ENCODE measurements at places on chromosomes 12 and 14.

DNA sequence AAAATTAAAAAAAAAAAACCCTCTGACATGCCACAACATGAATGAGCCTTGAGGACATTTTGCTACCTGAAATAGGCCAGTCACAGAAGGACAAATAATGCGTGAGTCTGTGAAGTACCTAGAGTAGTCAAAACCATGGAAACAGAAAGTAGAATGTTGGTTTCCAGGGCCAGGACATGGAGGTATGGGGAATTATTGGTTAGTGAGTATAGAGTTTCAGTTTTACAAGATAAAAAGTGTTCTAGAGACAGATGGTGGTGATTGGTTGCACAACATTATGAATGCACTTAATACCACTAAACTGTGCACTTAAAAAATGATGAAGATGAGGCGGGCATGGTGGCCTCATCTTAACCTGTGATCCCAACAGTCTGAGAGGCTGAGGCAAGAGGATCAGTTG is 47.6 kb upstream of the ZFP36L1 start:
- no peak for DNase-seq

DNA sequence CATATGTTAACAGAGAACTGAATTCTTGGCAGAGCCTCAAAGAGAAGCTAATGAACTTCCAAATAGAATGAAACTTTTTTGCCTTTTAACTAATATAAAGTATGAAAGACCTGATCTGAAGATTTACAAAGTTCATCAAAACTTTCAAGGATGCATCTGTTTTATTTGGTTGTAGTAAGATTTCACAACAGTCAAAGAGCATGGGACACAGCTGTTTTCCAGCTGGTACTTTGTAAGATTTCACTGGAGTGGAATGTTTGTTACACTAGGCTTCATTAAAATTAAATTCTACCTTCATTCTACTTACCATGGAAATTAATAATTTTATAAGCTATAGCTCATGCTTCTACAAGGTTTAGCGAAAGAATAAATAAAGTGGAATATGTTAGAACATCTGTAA is 351.2 kb downstream of the SLC6A15 start:
- no peak for DNase-seq

- no peak for DNase-seq
These were observed 112.2 kb downstream of the CHST11 start for GRCh38 chr12:104568935-104569334.

GRCh38 chr14:79740066-79740601 is 471.2 kb downstream of the DIO2 start:
- DNase-seq, result no peak

- DNase-seq, result no peak
These were observed 8.9 kb upstream of the RNF212B start for GRCh38 chr14:23228812-23229211.

DNA sequence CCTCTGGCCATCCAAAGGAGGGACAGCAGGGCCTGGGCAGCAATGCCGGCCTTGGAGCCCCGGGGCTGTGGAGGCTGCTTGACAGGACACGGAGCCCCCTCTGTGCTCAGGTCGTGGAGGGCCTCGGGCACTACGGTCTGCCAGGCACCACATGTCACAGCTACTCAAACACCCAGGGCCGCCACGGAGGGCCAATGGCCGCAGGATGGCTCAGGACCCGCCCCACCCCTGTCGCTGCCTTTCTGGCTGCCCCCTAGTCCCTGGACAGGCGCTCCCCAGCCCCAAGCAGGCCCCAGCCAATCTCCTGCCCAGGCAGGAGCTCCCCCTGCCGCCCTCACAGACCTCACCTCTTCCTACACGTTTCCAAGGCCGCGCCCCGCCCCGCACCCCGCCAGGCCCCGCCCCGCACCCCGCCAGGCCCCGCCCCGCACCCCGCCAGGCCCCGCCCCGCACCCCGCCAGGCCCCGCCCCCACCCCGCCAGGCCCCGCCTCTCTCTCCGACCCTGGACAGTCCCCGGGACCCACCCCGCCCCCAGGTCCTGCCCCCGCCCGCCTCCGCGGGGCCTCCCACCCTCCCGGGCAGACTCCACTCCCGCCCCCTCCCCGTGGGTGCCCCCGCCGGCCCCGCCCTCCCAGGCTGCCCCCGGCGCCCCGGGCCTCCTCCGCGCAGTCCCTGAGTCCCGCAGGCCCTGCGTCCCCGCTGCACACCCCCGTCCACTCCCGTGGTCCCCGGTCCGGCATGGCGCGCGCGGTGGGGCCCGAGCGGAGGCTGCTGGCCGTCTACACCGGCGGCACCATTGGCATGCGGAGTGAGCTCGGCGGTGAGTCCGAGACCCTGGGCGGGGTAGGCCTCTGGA is at the start of gene ASPG:
ASPG (plus strand) TSS at position 669 of the 857 bp plus-strand sequence; CDS start at position 740, 71 bp downstream.
- DNase-seq, result no peak

GRCh38 chr12:125340791-125341190 is 275.6 kb downstream of the AACS start:
- DNase-seq, result no peak

GRCh38 chr12:97760601-97761000 is 298.0 kb downstream of the RMST start:
- DNase-seq, result no peak

DNA sequence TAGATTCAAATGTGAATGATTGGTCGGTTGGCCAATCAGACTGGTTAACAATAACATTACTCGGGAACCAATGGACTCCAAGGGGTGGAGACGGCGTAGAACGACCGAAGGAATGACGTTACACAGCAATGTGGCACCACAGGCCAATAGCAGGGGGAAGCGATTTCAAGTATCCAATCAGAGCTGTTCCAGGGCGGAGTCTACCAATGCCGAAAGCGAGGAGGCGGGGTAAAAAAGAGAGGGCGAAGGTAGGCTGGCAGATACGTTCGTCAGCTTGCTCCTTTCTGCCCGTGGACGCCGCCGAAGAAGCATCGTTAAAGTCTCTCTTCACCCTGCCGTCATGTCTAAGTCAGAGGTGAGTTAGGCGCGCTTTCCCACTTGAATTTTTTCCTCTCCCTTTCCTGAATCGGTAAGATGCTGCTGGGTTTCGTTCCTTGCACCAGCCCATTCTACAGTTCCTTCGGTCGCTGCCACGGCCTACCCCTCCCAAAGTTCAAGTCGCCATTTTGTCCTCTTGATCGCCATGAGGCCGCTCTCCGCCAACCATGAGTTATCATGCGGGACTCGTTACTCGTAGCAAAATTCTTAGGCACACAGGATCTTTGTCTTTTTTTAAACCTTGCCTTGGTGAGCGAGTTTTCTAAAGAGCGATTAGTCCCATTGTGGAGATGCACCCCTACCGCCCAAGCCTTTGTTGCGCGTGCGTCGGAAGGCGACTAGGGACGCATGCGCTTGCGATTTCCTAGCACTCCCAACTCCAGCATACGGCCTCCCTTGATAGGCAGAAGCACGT is at the start of gene HNRNPA1:
HNRNPA1 (plus strand) TSS at position 259 of the 793 bp plus-strand sequence; CDS start at position 341, 82 bp downstream.
- DNase-seq, result peak; percentile 100

GRCh38 chr12:74259199-74259598 is 278.4 kb upstream of the ATXN7L3B start:
- DNase-seq, result no peak

- peak; percentile 98 for DNase-seq
These were observed 28.6 kb downstream of the TMEM30B start for GRCh38 chr14:61252369-61253063.

GRCh38 chr12:19630536-19630935 is 191.2 kb downstream of the AEBP2 start:
- no peak for DNase-seq

- no peak for DNase-seq
These were observed 11.8 kb upstream of the DUSP6 start for GRCh38 chr12:89364058-89364457.

GRCh38 chr14:67426983-67427606 is 15.1 kb upstream of the PLEK2 start:
- peak; percentile 45 for DNase-seq

GRCh38 chr12:42260518-42260917 is 22.5 kb upstream of the YAF2 start:
- DNase-seq, result no peak

- no peak for DNase-seq
These were observed 310.4 kb downstream of the KCNH5 start for GRCh38 chr14:62734831-62735230.

GRCh38 chr12:46374310-46374709 is 1.7 kb upstream of the SLC38A2 start:
- no peak for DNase-seq

GRCh38 chr14:105864651-105865265 is 338.4 kb downstream of the TMEM121 start:
- no peak for DNase-seq

DNA sequence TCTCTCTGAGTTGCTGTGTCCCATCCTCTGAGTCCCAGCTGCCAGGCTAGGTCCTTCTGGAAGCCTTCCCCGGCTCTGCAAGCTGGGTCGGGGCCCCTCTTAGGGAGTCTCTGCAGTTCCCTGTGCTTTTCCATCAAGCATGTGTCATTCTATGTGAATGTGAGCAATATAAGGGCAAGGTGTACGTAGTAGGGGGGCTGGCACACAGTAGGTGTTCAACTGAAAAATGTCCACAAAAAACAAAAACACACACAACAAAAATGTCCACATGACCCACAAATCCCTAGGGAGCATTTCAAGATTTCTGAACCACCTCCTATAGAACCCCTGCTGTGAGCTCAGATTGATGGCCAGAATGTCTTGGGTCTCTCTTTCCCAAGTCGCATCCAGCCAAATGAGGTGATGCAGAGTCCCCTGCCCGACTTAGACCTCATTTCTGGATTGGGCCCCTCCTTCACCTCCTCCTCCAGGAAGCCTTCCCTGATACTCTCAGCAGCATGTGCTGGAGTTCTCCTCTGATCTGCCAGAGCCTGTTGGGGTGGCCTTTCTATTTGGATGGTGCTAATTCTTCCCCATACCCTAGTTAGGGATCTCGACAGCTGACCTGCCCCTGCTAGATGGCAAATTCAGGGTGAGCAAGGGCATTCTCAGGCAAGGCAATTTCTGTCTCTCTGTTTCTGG is 196.1 kb upstream of the LHX5 start:
- no peak for DNase-seq

- no peak for DNase-seq
These were observed 60.0 kb downstream of the CFAP54 start for GRCh38 chr12:96549341-96549740.

GRCh38 chr14:91032248-91032647 is 28.2 kb downstream of the RPS6KA5 start:
- DNase-seq, result no peak

DNA sequence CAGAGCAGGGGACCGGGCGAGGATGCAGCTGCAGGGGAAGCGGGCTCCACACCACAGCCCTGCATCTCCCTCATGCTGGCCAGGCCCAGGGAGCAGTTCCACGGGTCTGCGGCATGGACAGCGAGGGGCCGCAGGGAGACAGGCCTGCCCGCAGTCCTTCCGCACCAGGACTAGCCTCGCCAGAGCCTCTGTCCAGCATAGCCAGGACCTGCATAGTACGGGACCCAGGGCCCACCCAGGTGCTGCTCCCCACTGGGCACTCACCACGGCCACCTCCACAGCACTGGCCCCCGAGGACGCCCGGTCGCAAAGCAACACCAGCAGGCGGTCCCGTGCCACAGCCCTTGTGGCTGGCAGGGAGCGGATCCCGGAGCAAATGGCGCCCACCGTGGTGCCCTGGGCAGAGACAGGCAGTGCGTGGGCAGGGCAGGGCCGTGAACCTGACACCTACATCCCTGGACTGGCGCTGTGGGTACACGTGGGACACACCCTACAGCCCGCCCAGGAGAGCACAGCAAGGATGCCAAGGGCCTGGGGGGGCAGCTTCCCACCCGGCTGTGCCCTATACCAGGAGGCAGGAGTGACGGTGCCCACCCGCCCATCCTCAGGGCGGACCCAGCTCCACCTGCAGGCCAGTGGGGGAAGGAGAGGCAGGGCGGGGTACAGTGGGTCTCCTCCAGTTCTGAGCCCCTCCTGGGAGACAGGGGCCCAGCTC is 23.8 kb downstream of the JAG2 start:
- no peak for DNase-seq

DNA sequence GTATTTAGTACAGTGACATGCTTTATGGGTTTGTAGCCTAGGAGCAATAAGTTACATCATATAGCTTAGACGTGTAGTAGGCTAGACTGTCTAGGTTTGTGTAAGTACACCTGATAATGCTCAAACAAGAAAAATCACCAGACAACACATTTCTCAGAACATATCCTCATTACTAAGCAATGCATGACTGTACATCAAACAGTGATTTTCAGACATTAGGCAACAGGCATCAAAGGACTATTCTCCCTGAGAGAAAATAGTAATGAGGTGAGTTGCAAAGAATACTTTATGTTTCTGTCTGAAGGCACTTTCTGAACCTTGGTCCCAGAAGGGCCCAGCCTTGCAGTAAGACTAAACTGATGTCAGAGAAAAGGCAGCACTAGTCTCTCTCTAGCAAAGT is 48.4 kb upstream of the SYT10 start:
- DNase-seq, result no peak

- no peak for DNase-seq
These were observed 191.9 kb downstream of the STXBP6 start for GRCh38 chr14:24858052-24858451.

Measured in AG04450 (cell line).